ENCODE measurements at places on chromosomes 5 and 9.

DNA sequence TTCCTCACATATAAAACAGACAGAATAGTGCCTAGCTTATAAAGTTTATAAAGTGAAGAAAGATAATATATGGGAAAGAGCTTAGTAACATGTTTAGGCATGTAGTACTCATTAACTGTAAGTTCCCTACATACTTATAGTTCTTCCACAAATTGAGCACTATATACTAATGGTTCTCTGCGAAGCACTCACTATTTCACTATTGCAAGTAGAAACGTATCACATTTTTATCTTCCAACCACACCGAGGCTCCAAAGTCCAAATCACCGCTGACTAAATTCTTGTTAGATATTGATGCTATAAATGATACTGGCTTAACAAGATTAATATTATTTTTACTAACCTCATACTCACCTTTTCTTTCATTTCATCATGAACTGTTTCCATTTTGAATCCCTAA is 61.0 kb downstream of the FBXW11 start:
- DNase-seq, result no peak

- DNase-seq, result no peak
Observed at GRCh38 chr9:6132650-6133049, 83.0 kb upstream of the IL33 start.

GRCh38 chr5:111173476-111173875 is 50.7 kb upstream of the CAMK4 start:
- no peak for DNase-seq

DNA sequence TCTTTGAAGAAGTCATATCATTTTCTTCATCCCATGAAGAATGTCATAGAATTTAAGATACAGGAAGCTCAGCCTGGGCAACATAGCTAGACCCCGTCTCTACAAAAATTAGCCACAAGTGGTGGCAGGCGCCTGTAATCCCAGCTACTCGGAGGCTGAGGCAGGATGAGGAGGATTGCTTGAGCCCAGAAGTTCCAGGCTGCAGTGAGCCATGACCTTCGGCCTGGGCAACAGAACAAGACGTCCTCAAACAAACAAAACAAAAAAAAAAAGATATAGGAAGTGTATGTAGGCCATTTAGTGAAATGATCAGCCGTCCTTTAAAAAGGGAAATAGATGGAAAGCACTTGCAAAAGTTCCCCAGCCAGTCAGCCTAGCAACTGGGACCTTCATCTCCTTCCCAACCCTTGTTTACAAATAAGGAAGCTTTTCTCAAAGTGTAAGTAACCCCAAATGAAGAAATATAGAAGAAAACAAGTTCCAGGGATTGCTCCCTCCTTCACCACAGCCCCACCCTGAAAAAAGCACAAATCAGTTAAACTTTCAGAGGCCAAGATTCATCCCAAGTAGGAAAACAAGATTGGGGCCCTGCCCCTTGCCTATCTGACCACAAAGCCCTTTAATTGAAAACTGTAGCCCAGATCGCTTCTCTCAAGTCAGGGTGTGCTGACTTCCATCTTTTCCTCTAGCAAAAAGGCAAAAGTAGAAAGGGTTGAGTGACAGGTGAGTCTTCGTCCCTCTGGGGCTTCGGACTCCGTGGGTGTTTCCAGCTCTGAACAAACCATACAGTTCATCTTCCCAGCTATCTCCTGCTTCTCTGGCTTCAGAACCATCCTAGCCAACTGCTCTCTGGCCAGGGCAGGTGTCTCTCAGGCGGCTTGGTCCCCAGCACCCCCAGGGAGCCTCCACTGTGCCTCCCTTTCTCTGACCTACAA is 1.2 kb downstream of the SLC31A2 start:
- peak; percentile 2 for DNase-seq

- peak; percentile 10 for DNase-seq
Observed at GRCh38 chr5:119022017-119022745, 33.8 kb upstream of the DTWD2 start.

GRCh38 chr5:2656206-2656605 is 95.3 kb downstream of the IRX2 start:
- DNase-seq, result no peak

GRCh38 chr9:121906074-121906870 is 186.8 kb downstream of the TTLL11 start:
- DNase-seq, result no peak
